NCI-H2081 (cell line): ENCODE measurements at places on chromosomes 4 and X.
A peak's percentile ranks its signal among the peaks of the same experiment; 100 is the strongest.

DNA sequence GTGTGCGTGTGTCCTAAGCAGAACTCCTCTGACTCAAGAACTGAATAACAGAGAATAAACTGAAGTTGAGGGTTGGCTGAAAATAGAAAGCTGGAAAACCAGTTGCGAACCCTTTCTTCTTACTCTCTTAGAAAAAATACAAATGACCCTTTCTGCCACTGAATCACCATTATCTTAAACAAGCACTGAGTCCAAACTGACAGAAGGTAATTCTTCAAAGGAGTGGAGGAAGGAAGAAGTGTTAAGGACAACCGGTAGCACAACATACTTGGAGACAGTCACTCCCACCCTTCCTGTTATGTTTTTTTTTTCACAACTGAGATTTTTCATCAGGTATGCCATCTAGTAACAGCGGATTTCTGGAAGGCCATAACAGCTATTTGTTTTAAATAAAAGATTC is 38.1 kb downstream of the HELQ start:
- DNase-seq: no peak

GRCh38 chr4:80097400-80098177 is 24.6 kb upstream of the ANTXR2 start:
- no peak for DNase-seq

- peak; percentile 26 for DNase-seq
Measured at GRCh38 chr4:145956288-145956890, 17.8 kb upstream of the ZNF827 start.

GRCh38 chr4:146960634-146961033 is 15.0 kb upstream of the TTC29 start:
- DNase-seq: no peak

DNA sequence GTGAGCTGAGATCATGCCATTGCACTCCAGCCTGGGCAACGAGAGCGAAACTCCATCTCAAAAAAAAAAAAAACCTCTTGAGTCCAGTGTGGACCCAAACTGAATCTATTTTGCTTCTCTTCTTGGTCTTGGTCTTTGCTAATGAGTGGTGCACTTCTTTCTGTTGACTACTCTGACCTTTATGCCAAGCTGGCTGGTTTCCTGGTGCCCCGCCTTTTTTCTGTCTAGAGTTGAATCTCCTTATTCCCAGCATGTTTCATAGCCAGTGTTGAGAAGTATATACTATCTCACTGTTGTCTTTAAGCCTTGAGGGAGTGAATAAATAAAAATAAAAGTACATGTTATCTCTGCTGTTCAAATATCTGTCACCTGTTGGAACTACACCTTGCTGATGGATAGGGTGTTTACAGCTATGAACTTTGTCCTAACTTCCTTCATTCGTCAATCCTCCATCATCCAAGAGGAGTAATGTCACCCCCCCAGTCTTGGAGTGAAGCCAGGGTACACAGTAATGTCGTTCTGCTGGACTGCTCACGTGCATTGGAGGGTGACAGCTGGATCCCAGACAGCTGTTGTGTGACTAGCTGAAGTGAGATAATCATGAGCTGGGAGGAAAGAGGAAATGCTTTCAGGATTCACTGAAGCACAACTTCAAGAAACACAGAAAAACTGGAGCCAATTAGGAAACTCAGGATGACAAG is 99.3 kb upstream of the PRKG2 start:
- peak; percentile 45 for DNase-seq

GRCh38 chrX:16516232-16516876 is 133.6 kb upstream of the S100G start:
- DNase-seq: no peak

DNA sequence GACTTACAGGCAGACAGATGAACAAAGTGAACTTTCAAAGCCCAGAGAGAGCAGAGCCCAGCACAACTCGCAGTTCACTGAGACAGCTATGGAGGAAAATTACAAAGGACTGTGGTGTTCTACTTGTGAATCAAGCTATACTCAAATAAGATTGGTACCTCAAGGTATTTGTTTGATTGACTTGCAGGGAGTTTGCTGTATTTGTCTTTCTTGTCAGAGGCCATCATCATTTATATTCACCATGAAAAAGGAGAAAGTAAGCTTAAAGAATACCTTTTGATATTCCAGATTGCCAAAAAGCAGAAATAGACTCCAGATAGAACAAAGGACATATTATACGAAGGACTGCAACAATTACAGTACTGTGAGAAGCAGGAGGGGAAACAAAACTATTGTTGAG is 1047.9 kb downstream of the RPA4 start:
- no peak for DNase-seq

DNA sequence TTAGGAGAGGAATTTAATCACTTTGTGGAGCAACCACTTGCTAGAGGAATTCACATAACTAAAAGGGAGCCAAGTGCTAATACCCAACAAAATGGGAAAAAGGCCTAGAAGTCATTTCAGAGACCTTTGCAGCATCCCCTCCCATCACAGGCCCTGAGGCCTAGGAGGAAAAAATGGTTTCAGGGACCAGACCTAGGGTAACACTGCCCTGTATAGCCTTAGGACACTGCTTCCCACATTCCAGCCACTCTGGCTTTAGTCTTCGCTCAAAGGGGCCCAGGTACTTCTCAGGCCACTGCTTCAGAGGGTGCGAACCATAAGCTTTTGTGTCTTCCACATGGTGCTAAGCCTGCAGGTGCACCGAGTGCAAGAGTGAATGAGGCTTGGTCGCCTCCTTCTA is 19.1 kb downstream of the SPANXN2 start:
- no peak for DNase-seq

DNA sequence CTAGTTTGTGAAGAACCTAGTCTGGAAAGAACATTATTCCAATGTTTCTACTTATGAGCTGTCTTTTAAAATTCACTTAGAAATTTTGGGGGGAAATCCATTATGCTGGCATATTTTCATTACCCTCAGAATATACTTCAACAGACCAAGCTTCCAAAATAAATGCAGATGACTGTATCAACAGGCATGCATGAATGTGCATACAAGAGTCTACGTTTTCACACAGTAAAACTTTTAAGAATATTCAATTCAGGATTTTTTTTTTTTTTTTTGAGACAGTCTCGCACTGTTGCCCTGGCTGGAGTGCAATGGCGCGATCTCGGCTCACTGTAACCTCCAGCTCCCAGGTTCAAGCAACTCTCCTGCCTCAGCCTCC is 49.7 kb downstream of the ABCG2 start:
- no peak for DNase-seq

DNA sequence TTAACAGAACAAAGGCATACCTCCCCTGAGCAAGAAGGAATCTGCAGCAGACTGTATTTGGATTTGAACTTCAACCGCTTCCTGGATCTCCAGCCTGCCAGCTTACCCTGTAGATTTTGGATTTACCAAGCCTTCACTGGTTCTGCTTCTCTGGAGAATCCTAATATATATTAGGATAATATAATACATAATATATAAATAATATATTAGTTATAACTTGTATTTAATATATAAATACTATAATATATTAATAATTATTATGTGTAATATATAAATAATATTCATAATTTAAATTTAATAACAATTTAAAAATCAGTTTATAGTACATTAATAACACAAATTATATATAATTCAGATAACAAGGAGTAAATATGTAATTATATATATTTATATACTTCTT is 121.4 kb downstream of the COX18 start:
- no peak for DNase-seq

DNA sequence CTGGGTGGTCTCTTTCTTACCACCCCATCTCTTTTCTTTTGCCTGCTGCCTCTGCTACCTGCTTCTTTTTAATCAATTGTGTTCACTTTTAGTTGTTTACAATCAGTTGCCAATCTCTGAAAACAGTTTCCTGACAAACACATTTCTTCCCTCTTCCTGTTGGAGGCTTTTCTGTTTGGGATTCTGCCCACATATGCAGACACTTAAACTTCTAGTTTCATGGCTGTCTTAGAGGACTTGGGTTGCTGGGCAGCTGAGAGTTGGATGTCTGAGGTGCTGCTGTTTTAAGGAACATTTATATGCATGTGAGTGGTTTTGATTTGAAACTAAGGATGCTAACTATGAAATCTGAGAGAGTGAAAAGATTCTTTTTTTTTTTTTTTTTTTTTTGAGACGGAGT is 112.3 kb upstream of the LIMCH1 start:
- DNase-seq: no peak

DNA sequence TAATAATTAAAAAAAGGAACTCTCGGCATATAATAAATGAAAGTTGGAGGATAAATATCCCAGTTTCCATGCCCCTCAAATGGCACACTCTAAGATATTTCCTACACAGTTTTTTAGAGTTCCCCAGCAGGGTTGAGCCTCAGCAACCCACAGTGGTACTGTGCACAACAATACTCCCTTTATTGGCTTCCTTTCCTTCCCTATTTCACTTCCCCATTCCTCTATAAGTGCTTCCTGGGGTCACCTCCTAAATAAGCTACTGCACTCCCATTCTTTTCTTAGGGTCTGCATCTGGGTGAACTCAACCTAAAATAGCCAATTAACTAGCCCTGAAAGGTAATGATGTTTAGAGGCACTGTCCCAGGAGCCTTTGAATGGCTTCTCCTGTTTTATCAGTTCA is 76.4 kb upstream of the NHS start:
- no peak for DNase-seq

DNA sequence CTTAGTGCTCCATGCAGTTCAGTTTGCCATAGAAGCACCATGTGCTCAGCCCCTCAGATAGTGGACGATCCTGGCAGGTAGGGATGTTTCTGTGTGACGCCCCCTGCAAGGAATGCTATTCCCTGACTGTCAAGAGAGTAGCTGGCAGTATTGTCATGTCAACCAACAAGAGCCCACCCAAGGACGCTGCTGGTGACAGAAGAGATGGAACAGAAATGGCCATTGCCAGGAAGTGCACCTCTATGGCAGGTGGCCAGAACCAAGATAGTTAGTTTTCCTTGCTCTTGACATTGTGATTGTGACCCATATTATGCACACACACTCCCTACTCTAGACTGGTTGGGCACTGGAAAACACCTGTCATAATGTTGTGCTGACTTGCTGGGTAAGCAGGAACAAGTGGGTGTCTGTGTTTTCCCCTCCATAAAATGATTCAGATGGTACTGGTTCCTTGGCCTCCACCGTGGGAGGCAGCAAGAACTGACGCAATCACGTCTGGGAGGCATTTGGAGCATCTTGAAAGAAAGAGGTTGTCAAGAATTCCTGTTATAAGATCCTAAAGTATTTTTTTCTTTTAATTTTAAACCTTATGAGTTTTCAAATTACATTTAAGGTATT is 507.9 kb downstream of the MID1IP1 start:
- no peak for DNase-seq

- DNase-seq: no peak
Measured at GRCh38 chr4:67447873-67448272, 97.4 kb downstream of the CENPC start.

GRCh38 chrX:43643662-43644061 is 12.4 kb upstream of the MAOA start:
- DNase-seq: no peak

DNA sequence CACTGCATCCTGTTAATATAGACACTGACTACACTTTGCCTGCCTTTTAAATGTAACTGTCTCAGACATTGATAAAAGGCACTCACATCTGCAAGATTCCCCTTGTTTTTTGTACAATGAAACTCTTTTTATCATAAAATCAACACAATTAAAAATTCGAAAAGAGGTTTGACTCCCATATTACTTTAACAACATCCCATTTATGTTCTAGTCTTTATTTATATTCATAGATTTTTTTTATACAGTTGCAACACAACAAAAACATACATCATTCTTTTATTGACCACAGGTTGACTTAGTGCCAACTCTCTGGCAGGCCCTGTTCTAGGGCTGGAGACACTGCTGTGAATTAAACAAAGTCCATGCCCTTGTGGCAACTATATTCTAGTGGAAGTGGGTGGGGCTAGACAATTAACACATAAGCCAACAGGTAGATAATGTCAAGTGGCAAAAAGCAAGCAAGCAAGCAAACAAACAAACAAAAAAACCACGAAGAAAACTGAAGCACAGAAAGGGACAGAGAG is 36.8 kb downstream of the ANK2 start:
- DNase-seq: no peak

DNA sequence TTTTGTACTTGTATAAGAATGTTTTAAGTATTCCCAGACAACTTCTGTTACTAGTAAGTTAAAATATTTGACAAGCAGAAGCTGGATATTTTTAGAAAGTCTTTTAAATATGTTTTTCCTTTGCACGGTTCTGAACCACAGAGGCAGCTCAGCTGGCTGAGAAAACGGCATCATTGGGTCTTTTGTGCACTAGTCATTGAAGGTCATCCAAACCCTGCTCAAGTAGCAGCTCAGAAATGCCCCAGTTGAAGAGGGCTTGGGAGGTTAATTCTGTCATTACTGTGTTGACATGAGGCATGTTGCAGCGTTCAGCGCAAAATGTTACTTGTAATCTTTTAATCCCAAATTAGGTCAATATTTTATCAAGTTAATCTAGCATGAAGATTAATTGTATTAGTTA is 383.7 kb upstream of the FAM241A start:
- DNase-seq: no peak

GRCh38 chrX:136781180-136781797 is 557 bp upstream of the ARHGEF6 start:
- DNase-seq: no peak

DNA sequence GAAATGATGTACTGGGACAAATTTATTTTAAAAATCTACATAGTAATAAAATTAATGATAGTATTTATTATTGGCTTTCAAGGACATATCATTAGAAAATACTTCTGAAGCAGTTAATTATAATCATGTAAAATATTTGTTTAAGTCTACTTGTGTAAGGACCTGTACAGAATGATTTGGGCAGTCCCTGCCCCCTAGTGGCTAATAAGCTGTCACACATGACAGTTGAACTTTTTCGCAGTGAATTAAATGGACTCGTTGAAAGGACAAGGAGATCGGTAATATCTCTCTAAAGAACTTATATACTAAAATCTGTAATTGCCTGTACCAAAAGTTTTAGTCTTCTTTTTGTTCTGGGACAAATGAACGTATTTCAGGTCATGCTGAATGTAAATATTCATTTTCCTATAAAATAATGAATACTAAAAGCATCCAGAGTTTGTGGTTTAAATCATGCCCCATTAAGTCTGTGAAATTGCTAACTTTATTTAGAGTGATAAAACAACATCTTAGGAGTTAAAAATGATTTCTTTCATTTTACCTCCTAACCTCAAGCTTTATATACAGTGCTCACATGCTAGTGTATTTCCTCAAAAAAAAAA is 13.6 kb downstream of the EXOC1 start:
- DNase-seq: peak; percentile 69

DNA sequence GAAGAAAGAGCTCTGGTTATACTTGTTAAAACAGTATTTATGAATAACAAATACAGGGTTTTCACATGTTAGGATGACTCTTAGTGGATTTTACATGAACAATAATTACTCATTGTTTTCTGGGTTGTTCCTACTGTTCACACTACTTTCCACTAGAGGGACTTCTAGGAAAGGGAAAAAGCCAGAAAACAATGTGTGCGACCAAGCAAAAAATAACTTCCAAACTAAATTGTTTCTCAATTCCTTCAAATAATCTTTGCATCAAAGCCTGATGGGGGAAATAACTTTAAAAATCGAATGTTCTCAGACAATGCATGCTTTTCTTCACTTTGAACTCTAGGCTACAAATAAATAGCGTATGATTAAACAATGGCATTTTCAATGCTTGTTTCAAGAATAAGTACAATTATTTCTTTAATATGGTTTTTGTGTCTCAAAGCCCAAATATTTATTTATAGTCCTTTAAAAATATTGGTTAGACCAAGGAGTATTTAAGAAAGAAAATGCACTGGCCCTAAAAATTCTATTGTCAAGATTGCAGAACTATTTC is 72.1 kb upstream of the ETNPPL start:
- DNase-seq: peak; percentile 17
